ENCODE measurements at places on chromosomes 11 and 22.

GRCh38 chr11:131217313-131218310 is 152.8 kb upstream of the NTM start:
- DNase-seq, result no peak

DNA sequence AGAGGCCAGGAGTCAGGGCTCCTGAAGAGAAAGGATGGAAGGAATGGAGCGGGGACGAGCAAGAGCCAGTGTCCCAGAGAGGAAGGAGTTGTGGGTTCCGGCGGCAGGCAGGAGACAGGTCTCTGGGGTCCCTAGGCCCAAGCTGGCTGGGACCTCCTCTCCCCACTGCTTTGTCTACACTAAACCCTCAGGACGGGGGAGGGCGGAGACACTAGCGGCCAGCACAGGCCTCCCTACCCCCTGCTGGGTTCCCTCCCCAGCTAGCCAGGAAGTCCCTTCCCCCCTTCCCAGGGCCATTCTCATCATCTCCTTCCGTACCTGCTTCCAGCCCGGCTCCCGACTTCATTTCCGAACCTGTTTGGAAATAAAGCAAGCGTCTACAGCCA is 79.5 kb downstream of the ST3GAL4 start:
- DNase-seq, result no peak

- DNase-seq, result peak; percentile 34
These were observed 75.8 kb downstream of the RAB30 start for GRCh38 chr11:82995754-82996398.

DNA sequence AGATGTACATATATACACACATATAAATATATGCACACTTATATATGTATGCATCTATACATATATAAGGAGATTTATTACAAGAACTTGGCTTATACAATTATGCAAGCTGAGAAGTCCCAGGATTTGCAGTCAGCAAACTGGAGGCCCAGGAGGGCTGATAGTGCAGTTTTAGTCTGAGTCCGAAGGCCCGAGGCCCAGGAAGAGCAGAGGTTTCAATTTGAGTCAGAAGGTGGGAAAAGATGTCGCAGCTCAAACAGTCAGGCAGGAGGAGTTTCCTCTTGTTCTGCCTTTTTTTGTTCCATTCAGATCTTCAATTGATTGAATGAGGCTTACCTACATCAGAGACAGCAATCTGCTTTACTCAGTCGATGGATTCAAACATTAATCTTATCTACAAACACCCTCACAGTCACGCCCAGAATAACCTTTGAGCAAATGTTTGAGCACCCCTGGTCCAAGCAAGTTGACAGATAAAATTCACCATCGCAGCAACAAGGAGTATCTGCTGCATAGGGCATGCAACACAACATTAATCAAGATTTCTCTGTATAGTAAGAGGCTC is 4.0 kb upstream of the SGSM1 start:
- no peak for DNase-seq

- DNase-seq, result no peak
These were observed 12.0 kb downstream of the SCN3B start for GRCh38 chr11:123642435-123642834.

GRCh38 chr11:64670975-64671374 is 52.0 kb downstream of the NRXN2 start:
- DNase-seq, result no peak

DNA sequence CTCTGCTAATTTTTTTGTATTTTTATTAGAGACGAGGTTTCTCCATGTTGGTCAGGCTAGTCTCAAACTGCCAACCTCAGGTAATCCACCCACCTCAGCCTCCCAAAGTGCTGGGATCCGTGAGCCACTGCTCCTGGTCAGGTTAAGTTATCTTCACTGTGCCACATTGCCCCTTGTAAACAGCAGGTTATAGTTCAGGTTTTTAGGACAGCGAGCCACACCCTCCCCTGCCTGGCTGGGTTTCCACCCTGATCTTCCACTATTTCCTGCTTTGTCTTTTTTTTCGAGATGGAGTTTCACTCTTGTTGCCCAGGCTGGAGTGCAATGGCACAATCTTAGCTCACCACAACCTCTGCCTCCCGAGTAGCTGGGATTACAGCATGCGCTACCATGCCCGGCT is 16.1 kb downstream of the ACO2 start:
- no peak for DNase-seq

DNA sequence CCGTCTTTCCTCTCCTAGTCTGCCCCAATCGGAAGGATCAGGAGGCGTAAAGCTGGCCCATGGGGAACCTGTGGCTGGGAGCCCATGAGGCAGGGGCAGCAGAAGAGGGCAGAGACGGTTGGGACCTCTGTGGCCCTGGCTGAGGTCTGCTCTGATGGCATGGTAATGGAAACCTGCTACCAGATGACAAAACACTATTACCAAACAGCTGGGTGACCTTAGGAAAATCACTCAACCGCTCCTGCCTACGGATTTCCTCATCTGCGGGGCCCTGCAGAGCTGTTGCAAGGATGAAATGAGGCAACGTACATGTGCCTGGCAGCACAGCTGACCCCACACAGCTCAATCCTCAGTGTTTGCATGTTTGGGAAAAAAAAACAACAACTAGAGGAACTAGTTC is 4.6 kb downstream of the AP5B1 start:
- DNase-seq, result no peak

GRCh38 chr11:33268945-33269540 is 11.9 kb downstream of the HIPK3 start:
- DNase-seq, result no peak

GRCh38 chr22:47107431-47107830 is 345.0 kb downstream of the TBC1D22A start:
- no peak for DNase-seq

GRCh38 chr11:125091247-125091876 is 20.1 kb downstream of the TMEM218 start:
- DNase-seq, result peak; percentile 45

DNA sequence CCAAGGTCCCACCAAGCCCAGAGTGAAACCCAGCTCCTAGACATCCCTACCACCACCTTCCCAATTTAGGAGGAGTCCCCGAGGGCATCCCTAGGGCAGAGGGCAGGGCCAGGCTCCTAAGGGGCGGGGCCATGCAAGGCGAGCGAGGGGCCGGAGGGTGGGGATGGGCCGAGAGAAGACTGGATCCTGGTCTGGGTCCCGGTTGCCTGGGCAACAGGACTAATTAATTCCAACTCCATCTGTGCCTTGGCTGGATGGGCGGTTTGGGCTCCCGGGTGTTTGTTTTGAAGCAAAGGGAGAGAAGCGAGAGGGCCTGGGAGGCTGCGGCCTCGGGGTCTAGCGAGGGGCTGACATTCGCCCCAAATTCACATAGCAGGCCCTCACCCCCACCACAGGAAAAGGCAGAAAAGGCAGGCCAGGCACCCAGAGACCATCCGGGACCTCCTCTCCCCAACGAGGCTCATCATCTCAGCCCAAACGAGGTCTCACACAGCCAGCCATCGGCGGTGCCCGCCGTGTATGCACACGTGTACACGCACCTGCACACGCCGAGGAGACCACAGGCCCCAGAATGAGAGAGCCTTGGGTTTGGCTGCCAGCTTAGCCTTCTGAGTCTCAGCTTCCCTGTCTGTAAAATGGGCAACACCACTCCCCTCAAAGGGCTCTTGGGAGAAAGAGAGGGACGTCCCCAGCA is 23.9 kb downstream of the ELFN2 start:
- no peak for DNase-seq

- DNase-seq, result no peak
These were observed 73.5 kb upstream of the CADM1 start for GRCh38 chr11:115577701-115578100.

GRCh38 chr11:73968356-73968966 is 14.2 kb downstream of the UCP2 start:
- no peak for DNase-seq

DNA sequence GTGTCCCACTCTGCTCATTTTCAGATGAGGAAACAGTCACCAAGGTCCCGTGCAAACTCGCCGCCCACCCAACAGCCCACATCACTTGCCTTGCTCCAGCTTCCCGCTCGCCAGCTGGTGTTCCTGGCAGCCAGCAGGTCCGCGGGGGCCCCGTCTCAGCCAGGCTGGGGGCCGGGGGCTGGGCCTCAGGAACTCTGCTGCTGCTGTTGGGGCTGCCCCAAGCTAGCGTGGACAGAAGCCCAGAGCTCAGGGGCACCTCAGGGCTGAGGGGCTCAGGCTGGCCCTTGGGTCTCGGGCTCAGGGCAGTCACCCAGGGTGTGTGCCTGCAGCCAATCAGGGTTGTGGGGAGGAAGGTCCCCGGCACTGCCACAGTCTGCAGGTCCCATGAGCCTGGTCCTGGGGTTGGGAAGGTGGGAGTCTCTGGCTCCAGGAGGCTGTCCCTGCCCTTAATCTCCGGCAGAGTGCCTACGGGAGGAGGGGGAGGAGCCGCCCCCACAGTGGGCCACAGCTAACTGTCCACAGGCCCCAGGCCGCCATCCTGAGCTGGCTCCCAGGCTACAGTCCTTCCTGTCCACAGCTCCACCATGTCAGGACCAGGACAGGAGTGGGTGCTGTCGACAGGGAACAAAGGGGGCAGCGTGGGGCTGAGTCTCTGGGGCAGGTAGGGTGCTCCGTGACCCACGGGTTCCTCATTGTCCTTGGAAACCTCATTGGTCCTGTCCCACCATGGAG is 65.2 kb downstream of the ARFGAP3 start:
- DNase-seq, result no peak

GRCh38 chr11:1933416-1934334 is 13.5 kb upstream of the MRPL23 start:
- DNase-seq, result no peak

DNA sequence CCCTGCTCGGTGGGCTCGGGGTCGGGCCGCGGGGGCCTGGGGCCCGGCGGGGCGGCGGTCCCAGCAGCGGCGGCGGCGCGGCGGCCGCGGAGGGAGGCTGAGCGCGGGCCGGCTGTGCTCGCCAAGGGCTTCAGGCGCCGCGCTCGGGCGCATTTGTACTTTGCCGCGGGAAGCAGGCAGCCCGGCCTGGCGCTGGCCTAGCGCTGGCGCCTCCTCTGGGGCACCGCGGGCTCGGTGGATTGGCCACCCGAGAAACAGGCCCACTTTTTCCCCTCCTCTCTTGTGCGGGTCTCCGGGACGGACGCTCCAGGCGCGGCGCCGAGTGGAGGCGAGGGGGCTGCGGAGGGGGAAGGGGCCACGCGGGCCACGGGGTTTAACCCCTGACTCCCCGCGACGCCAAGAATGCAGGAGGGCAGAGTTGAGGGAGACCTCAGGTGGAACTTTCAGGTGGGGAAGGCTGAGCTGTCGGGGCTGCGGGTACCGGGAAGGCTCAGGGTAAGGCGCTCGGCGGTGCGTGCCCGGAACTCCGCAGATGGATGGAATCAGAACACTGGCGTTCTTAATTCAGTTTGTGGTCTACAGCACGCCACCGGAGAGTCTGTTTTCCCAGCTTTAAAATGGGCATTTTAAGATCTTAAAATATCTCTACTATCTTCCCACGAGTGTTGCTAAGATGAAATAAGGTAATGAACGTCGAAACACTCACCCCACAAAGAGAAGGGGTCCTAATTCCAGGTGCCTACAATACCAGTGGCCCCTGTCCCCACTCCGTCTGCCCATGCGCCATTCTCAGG is at the start of gene CHRDL2:
CHRDL2 (minus strand) TSS at position 126 of the 794 bp plus-strand sequence. CDS start 538 bp downstream, outside the sequence.
- no peak for DNase-seq

DNA sequence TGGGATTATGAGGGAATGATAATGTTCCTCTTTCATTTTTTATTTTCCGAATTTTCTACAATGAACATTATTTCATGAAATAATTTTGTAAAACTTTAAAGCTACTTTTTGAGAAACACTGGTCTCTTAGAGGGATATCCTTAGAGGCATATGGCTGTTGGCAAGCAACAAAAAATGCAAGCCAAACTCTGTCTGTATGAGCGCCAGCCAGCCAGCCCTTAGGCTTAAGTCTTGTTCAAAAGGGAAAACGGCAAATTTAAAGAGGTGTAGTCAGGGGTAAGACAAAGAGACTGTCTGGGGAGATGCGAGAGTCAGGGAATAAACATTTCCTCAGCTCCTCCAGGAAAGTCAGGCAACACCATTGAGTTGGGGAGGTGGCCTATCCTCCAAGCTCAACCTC is 22.5 kb downstream of the ASCC2 start:
- DNase-seq, result no peak

- DNase-seq, result no peak
These were observed 149.3 kb upstream of the B3GAT1 start for GRCh38 chr11:134561331-134561720.

DNA sequence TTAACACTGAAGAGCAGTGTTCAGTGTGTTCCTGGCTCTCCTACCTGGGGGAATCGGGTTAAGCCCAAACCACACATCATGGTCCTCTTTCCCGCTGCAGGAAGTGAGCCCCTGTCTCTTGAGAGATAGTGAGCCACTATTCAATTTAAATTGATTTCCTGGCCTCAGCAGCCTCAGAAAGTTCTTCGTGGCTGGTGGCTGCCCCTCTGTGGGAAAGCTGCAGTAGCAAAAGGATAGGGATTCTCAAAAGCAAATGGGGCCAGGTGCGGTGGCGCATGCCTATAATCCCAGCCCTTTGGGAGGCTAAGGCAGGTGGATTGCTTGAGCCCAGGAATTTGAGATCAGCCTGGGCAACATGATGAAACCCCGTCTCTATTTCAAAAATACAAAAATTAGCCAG is 49.1 kb upstream of the CD5 start:
- DNase-seq, result no peak

DNA sequence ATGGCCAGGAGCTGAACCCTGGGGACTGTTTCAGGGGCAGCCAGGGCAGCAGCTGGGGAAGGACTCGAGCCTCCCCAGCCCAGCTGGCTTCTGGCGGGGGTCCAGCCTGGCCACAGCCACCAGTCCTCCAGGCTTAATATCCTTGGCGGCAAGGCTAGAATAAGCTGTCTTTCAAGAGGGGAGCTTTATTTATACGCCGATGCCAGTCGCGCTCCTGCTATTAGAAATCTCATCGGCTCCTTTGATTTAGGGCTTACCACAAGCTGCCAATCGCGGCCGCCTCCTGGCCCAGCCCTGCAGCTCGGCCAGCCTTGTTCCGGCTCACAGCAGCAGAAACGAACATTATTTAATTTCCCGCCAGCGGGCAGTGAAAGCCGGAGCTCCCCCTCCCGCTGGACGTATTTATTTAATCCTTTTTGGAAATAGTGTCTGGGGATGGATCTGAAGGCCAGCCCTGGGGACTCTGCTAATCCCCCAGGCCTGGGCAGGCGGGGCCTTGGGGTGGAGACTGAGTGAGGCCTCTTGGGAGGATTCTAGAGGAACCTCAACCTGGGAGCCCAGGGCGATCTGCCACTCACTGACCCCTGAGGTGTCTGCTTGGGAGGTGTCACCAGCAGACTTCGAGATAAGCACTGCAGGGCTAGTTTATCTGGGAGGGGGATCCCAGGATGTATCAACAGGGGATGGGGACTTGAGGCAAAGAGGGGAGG is 363.1 kb downstream of the MN1 start:
- no peak for DNase-seq

DNA sequence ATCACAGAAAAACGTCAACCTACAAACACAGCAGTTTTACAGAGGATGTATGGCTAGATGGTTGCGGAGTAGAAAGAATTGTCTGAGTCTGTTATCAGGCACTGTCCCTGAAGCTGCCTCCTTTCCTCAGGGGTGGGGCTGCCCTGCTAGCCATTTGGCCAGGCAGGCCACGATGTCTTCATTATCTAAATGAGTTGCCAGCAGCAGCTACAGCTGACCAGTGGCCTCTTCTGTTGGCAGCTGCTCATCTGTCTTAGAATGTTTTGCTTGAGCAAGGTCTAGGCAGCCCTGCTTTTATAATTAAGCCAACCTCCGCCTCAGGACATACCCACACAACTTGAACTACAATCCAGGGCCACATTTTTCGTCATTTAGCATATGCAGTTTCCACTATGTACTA is 17.5 kb downstream of the SLC6A5 start:
- DNase-seq, result no peak

Data from GM10248 (cell line).